Activated CD4-positive, alpha-beta T cell treated with anti-CD3 and anti-CD28 coated beads for 4 hours (primary cell): ENCODE measurements at places on chromosomes 3 and 15.
A peak's percentile ranks its signal among the peaks of the same experiment; 100 is the strongest.

DNA sequence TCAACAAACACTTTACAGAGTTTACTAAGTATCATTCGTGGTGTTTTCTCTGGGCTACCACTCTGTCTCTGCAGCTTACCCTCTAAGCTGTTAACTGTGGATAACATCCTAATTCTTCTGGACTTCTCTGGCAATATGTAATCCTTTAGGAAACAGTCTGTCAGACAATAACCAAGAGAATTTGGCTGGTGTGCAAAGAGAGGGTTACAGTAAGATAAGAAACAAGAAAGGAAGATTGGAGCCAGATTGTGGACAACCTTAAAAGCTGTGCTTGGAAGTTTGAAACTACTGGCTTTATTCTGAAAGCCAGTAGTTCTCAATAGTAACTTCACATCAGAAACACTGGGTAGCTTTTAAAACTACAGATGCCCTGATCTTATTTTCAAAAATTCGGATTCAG is 778 bp downstream of the ARL6 start:
- no peak for DNase-seq

GRCh38 chr3:73729969-73730440 is 105.3 kb upstream of the PDZRN3 start:
- no peak for DNase-seq

DNA sequence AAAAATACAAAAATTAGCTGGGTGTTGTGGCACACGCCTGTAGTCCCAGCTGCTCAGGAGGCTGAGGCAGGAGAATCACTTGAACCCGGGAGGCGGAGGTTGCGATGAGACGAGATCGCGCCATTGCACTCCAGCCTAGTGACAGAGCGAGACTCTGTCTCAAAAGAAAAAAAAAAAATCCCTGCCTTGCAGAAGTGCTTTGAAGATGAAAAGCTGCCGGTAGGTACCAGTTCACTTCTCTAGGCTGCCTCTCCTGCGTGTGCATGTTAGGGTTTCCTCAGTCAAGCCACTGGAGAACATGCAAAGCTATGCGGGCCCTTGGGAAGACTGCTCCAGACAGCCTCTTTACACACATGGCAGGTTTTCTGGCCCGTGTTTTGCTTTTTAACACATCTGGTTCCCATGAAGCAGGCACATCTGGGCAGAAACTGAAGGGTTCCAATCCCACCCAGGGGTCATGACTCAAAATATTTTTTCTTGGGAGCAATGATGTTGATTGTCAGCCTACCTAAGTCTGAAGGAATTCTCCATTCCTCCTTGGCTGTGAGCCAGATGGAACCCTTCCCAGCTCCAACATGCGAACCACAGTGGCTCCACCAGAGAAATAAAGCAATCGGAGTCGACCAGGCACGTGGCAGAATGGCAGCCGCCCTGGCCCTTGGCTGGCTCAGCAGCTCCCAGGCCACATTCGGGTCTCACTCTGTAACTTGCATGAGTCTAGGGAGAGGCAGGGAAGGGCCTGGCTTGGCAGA is 29.6 kb downstream of the MGLL start:
- DNase-seq = no peak

DNA sequence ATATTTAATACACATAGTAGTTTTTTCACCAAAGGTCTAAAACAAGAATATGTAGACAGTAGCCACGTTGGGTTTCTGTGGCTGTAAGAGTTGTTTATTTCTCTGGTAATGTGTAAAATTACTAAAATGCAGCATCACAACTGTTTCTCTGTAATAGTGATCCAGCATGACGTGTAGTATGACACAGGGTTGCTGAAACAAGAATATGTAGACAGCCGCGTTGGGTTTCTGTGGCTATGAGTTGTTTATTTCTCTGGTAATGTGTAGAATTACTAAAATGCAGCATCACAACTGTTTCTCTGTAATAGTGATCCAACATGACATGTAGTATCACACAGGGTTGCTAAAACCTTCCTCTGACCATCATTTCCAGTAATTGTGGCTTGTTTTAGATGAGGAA is 153.6 kb upstream of the ZNF717 start:
- no peak for DNase-seq

DNA sequence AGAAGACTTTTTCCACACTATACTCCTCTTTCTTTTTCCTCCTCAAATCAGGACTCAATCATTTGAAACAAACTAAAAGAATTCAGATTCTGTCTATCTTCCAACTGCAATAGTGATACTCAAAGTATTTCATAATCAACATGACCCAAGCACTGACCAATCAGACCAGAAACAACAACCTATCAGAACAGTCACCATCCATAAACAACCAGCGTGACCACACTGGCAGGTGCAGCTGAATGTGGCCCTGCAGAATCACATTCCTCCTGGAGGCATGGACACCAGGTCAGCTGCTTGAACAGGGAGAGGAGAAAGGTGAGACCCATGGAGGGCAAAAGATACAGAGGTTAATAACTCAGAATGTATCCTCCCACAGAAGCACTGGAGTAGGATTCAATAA is 13.3 kb downstream of the HRG start:
- no peak for DNase-seq

- no peak for DNase-seq
Observed at GRCh38 chr3:78455712-78456433, 1311.9 kb downstream of the ROBO1 start.

DNA sequence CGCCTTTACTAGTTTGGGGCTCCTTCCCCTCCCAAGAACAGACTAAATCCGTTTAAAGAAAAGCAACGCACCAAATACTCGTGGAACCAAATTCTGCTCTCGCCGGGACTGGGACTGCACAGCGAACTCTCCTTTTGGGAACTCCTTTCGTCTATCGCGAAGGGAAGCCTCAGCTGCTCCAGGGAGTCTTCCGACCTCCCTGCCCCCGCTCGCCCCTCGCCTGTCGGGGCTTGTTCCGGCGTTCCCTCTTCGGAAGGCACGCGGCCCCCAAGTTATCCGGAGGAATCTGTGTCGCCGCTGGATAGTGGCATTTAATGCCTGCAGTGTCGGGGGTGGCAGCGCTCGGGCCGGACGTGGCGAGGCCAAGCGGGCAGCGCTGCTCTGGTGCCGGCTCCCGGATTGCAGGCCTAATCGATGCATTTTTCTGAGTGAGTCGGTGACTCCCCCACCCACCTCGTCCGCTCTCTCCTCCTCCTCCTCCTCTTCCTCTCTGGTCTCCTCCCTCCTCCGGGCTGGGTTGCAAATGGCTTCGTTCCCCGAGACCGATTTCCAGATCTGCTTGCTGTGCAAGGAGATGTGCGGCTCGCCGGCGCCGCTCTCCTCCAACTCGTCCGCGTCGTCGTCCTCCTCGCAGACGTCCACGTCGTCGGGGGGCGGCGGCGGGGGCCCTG is at the start of gene TRIM71:
TRIM71 (plus strand) TSS at position 440 of the 671 bp plus-strand sequence; CDS start at position 524, 84 bp downstream.
- no peak for DNase-seq

DNA sequence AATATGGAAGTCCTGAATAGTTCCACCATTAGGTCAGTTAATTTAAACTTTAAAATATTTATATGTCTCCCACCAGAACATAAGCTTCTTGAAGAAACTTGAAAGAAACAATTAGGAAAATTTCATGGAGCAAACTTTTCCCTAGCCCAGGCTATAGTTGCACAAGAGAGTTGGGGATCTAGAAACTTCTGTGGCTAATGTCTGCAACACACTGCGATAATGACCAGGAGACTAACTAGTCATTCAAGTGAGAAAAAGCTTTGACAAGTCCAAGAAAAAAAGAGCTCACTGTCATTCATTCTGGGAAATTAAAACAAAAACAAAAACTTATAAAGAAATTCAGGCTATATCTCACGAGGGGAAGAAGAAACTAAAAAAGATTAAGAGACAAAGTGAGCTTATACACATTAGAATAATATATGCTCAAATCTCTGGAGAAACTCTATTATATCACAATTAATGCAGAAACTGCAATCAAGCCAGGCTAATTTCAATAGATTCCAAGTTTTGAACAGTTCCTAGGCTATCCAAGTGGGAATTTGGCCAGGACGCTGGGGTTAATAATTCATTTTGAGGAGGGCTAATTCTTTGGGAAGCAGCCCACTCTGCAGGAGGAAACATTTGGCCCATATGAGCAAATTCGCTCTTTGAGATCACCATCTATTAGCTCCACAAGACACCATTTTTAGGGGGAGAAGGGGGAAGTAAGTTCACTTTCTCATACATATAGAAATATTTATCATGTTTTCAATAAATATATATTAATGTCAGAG is 134.6 kb downstream of the MEIS2 start:
- no peak for DNase-seq

- no peak for DNase-seq
Observed at GRCh38 chr15:59371458-59372351, 966 bp downstream of the MYO1E start.

DNA sequence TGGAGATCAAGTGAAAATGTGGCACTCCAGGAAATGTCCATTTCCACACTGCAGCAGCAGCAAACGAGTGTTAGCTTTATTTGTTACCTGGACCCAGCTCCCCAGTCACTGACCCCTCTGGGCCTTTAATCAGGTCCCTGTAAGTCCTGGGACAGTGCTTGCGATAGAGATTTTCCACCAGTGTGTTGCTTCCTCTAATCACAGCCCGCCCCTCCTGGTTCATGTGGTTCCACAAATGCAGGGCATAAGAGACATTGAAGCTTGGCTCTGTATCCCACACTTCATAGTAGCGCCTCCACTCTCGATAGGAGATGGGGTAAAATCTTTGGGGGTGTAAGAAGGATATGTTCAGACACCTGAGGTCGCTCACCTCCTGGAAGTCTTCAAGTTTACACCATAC is 8.0 kb downstream of the A4GNT start:
- no peak for DNase-seq

GRCh38 chr15:48494631-48495030 is 150.9 kb downstream of the FBN1 start:
- DNase-seq = no peak

- DNase-seq = no peak
Observed at GRCh38 chr3:110946810-110947209, 124.8 kb upstream of the NECTIN3 start.

DNA sequence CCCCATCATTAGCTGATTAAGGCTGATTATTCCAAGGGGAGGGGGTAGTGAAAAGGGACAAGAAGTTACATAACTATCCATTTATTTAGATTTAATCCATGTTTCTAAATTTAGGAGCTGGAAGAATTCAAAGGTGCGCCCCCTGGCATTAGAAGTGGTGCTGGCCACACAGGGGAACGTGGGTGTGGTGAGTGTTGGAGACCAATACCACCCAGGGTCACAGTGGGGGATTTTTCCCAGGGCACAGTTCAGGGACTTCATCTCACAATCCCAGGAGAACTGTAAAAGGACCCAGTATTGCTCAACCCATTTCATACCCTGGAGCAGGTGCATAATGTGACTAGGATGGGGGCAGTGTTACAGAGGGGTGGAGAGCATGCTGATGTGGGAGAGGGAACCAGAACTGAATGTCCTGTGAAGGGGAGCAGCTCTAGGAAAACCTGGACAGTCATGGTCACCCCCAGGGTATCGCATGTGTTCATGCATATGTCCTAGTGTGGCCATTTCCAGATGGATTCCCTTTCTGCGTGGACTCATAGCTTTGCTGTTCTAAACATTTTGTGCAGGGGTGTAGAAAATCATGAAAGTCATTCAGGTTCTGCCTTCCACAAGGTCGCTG is 110.3 kb downstream of the LSM3 start:
- DNase-seq = no peak

DNA sequence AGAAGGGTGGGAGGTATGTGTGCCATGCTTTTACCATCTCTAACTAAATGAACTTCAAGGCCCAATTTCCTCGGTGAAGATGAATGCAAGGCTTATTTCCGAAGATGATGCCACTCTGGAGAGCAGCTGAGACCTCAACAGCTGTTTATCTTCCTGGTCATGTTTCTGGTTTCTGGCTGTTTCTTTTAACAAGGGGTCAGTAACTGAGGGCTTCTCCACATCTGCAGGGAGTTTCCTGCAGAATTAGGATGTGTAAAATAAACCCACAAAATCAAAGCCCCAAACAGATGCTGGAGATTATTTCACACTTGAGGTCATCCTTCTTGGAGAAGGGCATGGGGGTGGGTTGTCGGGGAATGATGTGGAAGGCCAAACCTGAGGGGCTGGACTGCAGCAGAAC is 220.3 kb downstream of the THSD4 start:
- DNase-seq = no peak

- no peak for DNase-seq
Observed at GRCh38 chr3:43855674-43856299, 165.0 kb downstream of the ABHD5 start.

DNA sequence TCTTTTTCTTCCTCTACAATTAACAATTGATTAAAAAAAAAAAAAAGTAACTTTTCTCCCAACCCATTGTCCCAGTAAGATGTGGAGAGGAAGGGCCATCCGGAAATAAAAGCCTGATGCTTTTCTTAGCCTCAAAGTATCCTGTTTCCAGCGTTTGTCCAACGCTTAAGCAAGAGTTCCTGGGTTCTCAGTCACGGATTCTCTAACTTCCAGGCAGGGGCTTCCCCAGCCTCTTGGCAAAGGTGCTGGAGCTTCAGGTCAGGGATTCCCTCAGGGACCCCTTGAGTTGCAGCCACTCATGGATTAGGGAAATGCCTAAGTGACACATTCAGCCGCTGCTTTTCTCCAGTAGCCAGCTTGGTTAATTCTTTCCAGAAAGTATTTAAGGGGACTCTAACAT is 22.3 kb upstream of the C2CD4B start:
- DNase-seq = no peak

GRCh38 chr15:39491886-39492490 is 88.9 kb upstream of the THBS1 start:
- DNase-seq = no peak

- DNase-seq = no peak
Observed at GRCh38 chr3:134136604-134137003, 106.9 kb upstream of the SLCO2A1 start.

DNA sequence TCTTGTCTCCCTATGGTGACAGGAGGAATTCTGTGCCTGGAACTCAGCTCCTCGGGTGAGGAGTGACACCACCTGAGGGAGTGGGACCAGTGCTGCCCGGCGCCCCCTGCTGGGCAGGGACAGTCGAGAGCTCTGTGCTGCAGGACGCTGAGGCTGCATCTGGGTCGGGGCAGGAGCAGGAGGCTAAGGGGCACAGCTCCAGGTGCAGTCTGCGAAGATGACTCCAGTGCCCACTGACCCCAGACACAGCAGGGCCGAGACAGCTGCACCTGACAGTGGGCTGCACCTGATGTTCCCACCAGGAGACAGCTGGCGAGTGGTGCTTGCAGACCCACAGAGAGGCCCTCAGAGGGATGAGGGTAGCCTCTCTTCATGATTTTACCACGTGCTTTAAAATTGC is 152.9 kb downstream of the ATP10A start:
- peak; percentile 49 for DNase-seq

GRCh38 chr3:50545781-50546180 is 21.8 kb downstream of the C3orf18 start:
- no peak for DNase-seq

- DNase-seq = no peak
Observed at GRCh38 chr15:27645672-27646071, 453.4 kb downstream of the OCA2 start.

DNA sequence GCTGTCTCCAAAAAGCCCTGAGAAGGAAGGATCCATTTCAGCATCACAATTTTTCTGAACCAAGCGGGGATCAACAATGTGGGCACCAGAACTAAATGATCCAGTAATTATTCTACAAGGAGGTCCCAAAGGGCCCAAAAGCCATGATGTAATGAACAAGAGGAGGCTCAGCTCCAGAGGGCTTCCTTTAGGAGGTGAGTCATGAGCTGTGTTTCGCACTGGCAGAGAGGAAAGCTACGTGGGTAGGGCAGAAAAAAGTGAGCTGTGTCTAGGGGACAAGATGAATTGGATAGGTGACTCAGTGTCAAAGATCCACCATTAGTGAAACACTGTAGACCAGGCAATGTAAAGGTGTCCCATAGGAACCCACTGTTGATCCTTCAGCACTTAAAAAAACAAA is 113.4 kb downstream of the RORA start:
- DNase-seq = no peak

- DNase-seq = no peak
Observed at GRCh38 chr3:125480656-125481374, 39.2 kb downstream of the SNX4 start.

GRCh38 chr3:150057227-150057626 is 86.5 kb upstream of the PFN2 start:
- no peak for DNase-seq
